ENCODE measurements at places on chromosomes 12 and 14.
A peak's percentile ranks its signal among the peaks of the same experiment; 100 is the strongest.

- peak; percentile 72 for DNase-seq
These were observed 3.4 kb downstream of the GPR84 start for GRCh38 chr12:54360717-54361456.

DNA sequence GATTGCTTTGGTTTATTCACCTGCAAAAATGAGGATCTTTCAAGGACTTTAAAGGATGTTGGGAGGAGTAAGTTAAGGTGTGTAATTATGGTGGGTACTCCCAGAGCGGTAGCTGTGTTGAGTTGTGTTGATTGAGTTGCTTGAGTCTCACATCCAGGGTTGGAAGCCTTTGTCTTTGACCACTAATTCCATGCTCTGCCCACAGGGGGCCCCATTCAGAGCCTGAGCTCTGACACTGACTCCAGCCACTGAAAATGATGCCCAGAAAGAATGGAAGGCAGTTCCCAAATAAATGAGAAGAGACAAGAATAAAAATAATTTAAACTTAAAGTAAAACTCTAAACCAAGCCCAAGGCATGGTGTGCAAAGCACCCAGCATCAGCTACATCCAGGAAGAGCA lies 237.4 kb upstream of the PWP1 start:
- no peak for DNase-seq

DNA sequence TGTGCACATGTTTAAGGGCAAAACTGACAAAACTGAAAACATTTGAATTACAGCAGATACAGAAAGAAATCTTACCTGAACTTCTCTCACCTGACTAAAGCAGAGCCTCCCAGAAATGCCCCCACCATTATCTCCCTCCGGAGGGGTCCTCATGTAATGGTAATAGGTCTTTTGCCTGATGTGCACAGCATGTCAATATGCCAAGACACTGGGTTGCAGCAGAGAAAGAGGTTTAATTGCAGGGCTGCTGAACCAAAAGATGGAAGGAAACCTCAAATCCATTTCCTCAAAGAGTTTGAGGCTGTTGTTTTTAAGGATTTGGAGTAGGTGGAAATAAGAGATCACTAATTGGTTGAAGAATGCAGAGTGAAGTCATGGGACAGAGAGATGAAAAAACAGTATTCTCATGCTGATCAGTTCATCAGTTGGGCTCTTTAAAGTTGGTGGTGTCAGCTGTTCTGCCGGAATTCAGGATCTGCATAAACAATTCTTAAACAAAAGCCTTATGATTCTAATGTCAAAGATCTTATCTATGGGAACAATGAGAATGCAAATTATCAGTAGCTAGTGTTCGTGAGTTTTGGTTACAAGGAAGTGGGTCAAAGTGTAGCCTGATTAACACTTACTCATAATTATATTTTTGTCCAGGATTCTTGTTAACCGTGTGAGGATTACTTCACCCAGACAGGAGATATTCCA lies 18.2 kb downstream of the ANG start:
- no peak for DNase-seq

DNA sequence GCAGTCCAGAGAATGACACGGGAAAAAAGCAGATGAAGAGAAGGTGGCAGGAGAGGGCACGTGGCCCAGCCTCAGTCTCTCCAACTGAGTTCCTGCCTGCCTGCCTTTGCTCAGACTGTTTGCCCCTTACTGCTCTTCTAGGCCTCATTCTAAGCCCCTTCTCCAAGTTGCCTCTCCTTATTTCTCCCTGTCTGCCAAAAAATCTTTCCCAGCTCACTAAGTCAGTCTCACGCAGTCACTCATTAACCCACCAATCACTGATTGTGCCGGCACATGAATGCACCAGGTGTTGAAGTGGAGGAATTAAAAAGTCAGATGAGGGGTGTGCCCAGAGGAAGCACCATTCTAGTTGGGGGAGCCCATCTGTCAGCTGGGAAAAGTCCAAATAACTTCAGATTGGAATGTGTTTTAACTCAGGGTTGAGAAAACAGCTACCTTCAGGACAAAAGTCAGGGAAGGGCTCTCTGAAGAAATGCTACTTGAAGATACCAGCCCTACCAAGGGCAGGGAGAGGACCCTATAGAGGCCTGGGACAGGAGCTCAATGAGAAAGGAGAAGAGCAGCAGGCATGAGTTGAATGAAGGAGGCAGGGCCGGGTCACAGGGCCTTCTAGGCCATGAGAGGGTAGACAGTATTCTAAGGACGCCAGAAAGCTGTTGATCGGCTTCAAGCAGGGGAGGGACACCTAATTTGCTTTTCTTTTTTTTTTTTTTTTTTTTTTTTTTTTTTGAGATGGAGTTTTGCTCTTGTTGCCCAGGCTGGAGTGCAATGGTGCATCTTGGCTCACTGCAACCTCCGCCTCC lies 40.9 kb downstream of the DAD1 start:
- no peak for DNase-seq

GRCh38 chr12:3697311-3697870 lies 55.5 kb downstream of the CRACR2A start:
- DNase-seq: no peak

- DNase-seq: no peak
These were observed 2.0 kb upstream of the FKBP11 start for GRCh38 chr12:48927261-48927660.

DNA sequence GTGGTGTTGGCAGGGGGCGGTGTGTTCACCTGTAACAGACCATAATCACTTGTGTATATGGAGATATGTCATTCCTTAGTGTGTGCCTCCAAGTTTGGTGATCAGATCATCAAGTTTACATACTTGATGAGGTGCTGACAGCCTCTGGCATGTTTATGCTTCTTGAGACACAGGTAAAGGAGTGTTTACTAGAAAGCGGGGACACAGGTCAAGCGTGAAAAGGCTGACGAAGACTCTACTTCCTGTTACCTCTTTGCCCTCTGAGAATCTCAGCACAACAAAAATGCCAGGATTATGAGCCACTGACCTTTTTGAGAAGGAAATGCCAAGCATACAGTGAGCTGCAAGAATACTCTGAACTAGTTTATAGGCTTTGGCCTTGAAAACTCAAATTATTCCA lies 29.6 kb downstream of the PRDM4 start:
- no peak for DNase-seq

DNA sequence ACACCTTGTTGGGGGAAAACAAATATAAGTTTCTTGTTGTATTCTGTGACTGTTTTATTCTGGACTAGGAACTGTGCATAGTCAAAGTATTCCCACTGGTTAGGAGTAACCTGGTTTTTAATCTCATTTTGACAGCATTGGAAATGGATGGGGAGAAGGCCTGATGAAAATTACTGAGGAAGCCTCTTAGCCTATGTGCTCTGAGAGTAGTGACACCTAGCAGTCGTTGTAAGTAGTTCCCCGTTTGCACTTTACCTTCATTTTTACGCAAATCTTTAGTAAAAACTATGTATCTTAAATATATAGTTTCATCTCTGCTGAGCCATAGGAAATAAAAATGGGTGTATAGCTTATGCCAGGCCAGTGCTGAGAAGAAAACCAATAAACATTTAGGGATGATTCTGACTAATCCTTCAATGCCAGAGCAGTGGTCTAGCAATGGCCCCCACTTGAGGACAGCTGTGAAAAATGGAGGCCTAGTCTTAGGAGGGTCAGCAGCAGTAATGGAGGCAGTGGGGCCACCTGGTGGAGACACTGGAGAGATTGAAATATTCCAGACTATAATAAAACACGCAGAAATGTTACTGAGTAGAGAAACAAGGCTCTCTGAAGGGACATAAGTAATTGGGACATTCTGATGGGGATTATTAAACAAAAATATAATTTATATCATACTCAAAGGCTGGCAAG lies 133.2 kb upstream of the NOVA1 start:
- DNase-seq: no peak

DNA sequence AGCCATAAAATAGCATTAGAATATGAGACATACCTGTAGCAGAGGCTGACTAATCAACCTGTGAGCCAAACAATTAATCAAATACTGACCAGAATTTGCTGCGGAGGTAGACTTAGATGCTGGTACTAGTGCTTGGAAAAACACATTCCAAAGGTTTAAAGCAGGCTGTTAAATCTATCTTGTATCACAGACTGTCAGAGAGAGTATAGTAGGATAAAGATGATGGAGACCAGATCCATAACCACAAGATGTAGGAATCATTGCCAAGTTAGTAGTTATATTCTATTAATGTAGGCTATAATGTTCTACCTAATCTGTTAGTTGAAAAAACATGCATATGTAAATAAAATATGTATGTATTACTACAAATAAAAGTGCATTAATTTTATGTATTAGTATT lies 726.2 kb downstream of the SLC6A15 start:
- no peak for DNase-seq

DNA sequence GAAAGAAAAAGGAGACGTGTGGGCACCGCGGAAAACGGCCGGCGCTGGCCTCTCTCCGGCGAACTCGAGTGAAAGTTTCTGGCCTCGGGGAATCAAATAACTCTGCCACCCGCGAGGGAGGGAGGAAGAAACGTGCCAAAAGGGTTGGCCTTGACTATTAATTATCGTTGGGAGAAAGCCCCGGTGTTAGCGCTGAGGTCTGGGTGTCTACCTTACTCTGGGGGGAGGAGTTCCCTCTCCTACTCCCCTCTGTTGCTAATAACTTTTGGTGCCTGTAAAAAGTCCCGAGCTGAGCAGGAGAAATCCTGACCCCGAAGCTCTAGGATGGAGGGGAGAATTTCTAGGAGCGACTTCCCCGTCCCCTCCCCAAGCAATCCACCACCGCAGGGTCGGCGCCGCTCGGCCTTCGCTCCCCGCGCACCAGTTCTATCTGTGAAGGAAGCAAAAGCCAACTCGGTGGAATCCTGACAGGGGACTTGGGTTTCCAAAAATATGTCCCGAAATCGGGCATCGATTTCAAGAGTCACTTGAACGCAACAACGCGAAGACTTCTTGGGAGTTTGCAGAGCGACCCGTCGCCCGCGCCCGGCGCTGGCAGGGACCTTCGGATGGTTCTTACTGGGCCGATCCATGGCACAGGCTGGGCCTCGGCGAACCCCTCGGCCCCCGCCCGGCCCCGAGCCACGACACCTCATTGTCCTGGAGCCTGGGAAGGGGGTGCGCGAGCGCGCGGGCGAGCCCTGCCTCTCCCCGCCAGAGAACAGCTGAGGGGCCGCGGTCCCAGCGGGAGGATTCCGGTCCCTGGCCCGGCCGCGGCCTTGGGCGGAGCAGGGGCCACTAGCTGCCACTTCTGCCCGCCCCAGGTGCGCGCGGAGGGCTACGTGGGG lies 1.7 kb downstream of the OTX2 start:
- no peak for DNase-seq

GRCh38 chr14:50360851-50361250 lies 35.8 kb downstream of the CDKL1 start:
- no peak for DNase-seq

DNA sequence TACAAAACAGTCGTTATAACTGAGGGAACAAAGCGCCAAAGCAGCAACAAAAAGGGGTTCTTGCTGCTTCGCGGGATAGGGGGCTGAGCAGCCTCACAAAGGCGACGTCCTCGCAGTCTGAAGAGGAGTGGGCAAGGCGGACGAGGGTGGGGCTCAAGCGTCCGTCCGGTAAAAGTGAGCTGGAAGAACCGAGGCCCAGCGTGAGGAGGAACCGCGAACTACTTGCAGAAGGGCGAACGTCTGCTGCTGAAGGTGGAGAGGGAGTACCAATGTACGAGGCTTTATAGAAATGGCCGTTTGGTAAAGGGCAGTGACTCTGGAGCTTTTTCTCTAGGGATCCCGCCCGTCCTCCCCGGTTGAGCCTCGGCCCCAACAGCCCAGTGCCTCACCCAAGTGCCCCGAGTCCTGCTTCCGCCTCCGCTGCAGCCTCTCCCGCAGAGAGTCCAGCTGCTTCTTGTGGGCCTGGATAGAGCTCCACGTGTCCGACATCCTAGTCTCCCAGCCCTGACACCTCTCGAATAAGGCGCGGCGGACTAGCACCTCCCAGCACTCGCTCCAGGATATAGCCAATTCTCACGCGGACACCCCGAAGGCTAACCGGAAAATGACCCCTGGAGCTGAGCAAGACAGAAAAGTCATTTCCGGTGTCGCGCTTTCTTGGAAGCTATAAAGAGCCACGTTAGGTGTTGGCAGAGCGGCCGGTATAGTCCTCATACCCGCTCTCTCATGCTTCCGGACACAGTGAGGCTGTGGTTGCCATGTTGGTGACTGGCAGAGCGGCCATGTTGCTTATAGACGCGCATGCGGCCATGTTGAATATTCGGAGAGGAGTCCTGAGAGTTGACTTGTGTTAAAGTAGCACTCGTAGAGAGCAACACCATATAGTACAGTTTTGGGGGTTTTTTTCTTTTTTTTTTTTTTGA lies at the start of gene METTL3:
METTL3 (minus strand) TSS at position 606 of the 923 bp plus-strand sequence; CDS start at position 489, 117 bp downstream.
- peak; percentile 100 for DNase-seq

GRCh38 chr14:55519473-55520080 lies 60.4 kb upstream of the KTN1 start:
- no peak for DNase-seq

- DNase-seq: no peak
These were observed 84.0 kb downstream of the RNF34 start for GRCh38 chr12:121483949-121484348.

DNA sequence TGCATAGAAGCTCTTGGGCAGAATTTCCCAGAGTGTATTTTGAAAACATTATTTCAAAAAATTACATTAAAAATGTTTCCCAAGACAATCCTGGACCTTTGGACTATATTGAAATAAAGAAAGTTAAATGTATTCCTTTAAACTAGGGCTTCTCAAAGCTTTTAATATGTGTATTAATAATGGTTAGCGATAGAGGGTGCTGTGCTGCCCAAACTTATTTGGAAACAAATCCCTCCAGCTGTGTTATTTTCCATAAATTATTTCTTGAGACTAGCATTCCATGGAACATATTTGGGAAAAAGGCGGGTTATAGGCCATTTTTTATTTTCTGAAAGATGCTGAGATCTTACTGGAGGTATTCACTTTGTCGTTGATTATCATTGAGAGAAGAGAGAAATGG lies 397.8 kb upstream of the MIS18BP1 start:
- DNase-seq: no peak

DNA sequence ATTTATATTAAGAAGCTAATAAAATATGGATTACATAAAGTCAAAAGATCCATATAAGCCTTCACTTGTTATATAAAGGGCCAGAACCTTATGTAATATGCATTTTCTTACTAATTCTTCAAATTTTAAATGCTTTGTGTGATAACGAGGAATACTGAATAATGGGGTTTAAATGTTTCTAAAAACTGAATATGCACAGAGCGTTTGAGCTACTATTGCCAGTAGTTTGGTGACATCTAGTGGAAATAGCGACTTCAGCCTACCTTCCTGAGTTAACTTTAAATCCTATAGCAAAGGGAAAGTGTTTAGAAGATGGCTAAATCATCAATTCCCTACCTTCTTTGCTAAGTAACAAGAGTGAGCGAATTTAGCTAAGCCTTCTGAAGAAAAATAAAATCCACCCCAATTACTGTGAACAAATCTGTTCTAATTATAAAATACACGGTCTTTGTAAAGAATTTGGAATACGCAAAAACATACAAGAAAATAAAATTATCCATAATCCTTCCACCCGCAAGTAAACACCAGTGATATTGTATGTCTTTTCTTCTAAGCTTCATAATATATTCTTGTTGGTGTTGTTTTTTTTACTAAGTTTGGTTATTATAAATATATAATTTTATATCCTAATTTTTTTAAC lies 115.5 kb upstream of the G2E3 start:
- DNase-seq: peak; percentile 22

GRCh38 chr12:67804168-67804567 lies 155.6 kb downstream of the DYRK2 start:
- DNase-seq: no peak

GRCh38 chr12:78585132-78585531 lies 279.4 kb upstream of the SYT1 start:
- DNase-seq: no peak
